ENCODE measurements at places on chromosomes 11 and 22.
A peak's percentile ranks its signal among the peaks of the same experiment; 100 is the strongest.

GRCh38 chr22:23196165-23196564 lies 15.9 kb downstream of the BCR start:
- DNase-seq, result no peak

- DNase-seq, result no peak
Observed at GRCh38 chr11:2694495-2694894, 5.3 kb downstream of the KCNQ1OT1 start.

- DNase-seq, result peak; percentile 90
Observed at GRCh38 chr11:790721-791564, 1.1 kb upstream of the CEND1 start.

- DNase-seq, result no peak
Observed at GRCh38 chr11:11478687-11479086, 125.6 kb upstream of the CSNK2A3 start.

- peak; percentile 36 for DNase-seq
Observed at GRCh38 chr22:33529424-33530113, 390.7 kb downstream of the LARGE1 start.
